Activated CD4-positive, alpha-beta T cell treated with anti-CD3 and anti-CD28 coated beads for 4 hours (primary cell): ENCODE measurements at places on chromosomes 3 and 15.

DNA sequence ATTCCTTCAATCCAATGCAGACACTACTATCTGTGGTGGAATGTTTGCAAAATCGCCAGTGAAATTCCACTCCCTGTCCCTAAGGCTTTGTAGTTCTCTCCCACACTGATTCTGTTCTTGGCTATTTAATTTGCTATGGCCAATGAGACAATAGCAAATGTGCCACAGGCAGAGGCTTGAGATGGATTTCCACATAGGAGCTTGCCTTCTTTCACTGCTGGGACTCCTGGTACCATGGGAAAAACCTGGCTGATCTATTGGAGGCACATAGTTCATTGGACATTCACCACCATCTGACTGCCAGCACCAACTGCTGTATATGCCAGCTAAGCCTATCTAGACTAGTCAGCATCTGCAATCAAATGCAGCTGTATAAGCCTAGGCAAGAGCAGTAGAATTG lies 103.8 kb downstream of the NR1D2 start:
- DNase-seq, result no peak

DNA sequence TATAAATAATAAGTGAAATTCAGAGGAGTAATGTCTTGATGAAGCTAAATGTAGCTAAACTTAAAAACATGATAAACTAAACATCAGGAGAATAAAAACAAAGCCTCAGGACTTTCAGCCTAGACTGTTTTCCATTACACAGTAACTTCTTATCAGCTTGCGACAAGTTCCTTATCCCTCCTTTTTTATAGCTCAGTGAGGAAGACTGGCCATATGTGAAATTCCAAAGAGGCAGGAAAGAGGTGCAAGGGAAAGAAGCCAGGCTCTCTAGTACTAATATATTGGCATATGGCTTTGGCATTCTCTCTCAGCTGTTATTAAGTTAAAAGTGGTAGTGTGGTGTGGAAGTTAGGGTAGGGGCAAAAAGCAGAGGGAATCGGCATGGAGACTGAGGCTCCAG lies 4.4 kb downstream of the COX17 start:
- no peak for DNase-seq

DNA sequence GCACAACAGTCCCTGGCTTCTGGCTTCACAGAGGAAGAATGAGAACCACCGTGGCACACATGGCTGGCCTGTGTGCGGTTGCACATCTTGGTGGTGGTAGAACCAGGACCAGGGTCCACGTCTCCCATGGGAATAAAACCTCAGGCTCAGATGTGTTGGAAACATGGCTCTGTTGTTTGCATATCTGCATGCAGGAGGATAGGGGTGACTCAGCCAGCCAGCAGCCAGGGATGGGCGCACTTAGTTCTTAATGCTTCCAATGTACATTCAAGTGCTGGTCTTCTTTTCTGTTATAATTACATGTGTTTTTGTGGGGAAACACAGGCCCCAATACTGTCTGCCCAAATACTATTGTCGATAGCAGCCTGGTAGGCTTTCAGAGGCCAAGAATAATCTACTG lies 35.8 kb upstream of the BCL2L10 start:
- no peak for DNase-seq

GRCh38 chr3:150370122-150370602 lies 37.9 kb upstream of the TSC22D2 start:
- no peak for DNase-seq

DNA sequence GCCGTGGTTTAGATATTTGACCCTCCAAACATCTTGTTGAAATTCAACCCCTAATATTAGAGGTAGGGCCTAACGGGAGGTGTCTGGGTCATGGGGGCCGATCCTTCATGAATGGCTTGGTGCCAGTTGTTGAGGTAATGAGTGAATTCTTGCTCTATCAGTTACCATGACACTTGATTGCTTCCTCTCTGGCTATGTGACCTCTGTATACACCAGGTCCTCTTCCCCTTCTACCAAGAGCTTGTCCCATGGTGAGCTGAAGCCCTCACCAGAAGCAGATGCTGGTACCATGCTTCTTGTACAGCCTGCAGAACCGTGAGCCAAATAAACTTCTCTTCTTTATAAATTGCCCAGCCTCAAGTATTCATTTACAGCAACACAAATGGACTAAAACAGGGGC lies 41.8 kb upstream of the TIPARP start:
- DNase-seq, result no peak
